Stimulated activated naive CD4-positive, alpha-beta T cell treated with Interleukin-2 at 50 U/mL for 16 hours (primary cell): ENCODE measurements at places on chromosomes 12 and 14.

- DNase-seq = no peak
Measured at GRCh38 chr14:30621354-30621939, 672 bp upstream of the SCFD1 start.

- DNase-seq = no peak
Measured at GRCh38 chr14:96261772-96262655, 6.0 kb downstream of the BDKRB1 start.

DNA sequence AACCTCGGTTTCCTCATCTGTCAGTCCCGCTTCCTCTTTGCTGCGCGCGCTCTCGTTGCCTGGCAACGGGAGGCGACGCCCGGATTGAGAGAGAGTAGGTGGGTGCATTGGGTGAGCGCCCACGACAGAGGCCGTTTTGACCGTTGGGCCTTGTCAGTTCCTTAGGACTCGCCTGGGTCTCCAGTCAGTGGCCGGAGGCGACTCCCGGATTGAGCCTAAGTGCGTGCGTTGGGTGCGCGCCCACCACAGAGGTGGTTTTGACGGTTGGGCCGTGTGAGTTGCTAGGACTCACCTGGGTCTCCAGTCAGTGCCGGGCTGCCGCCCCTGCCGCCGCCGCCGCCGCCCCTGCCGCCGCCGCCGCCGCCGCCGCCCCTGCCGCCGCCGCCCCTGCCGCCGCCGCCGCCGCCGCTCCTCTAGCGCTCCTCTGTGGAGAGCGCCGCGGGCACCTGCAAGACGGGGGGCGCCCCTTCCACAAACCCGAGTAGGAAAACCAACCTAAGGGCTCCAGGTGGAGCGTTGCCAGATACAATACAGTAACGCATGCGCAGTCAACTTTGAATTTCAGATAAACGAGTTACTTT is 37.2 kb downstream of the APOBEC1 start:
- DNase-seq = no peak

DNA sequence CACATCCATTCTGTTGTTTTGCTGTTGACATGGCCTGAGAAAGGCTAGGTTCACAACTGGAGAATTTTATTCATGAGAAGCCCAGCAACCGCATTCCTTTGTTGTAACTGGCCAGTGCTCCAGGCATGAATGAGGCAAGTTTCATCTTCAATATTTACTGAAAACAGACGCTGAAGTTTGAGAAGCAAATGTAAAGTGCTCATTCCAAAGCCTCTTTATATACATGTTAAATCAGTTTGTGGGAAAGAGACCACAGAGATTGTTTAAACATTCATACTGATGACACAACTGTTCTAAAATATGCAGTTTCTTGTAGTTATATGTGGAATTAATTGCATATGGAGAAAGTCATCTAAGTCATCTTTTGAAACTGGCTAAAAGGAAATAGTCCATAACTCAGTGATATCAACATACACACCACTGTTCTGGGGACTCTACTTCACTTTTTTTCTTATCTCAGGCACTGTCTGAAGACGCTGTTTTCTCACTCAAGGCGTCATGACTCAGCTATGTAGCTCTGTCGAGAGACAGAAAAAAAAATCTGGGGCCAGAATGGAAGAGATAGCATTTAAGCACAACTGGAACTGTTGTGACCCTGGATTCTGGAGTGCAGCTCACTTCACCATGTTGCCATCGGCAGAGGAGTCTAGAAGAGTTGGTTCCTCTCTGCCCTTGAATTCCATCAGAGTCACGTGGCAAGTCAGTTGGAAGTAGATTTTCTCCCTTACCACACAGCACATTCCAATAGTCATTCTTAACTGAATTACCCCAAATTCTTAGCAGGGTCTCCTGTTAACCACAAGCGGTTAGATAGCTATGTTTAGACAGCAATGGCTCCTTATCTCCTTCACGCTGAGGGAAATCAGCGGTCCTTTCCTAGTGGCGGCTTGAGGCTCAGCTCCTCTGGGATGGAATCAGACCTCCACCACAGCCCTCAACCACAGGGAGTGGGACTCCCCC is 258.4 kb upstream of the HMGA2 start:
- DNase-seq = no peak

- DNase-seq = no peak
Measured at GRCh38 chr14:66038618-66039017, 447.6 kb upstream of the CCDC196 start.

DNA sequence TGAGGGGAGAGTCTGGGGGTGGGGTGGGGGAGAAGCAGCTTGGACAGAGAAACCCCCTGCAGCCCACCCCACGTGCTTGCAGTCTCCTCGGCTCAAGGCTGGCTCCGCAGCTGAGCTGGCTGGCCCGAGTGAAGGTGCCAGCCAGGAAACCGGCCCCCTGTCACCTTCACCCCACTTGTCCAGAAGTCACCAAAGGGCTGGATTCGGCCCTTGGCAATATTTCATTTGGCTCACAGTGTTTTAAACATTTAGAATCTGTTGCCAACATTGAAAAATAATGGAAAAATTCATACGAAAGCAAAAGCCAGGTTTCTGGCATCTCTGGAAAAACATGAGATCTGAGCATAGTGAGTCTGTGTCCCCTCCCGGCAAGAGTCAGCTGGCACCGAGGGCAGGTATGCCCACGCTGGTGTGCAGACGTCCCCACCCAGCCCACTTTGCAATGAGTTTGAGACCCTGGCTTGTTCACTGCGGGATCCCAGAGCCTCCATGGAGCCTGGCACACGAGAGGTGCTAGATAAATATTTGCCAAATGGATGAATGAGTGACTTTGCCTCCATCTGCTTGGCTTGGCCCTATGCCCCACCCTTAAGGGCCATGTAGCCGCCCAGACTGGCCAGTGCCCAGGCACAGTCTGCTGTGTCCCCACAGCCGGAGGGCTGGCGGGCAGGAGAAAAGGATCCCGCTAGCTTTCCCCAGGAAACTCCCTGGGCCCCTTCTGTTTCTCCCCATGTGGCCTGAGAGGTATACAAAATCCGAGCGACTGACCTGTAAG is 18.2 kb downstream of the MSI1 start:
- no peak for DNase-seq

- no peak for DNase-seq
Measured at GRCh38 chr14:101054671-101055070, 151.1 kb upstream of the RTL1 start.

DNA sequence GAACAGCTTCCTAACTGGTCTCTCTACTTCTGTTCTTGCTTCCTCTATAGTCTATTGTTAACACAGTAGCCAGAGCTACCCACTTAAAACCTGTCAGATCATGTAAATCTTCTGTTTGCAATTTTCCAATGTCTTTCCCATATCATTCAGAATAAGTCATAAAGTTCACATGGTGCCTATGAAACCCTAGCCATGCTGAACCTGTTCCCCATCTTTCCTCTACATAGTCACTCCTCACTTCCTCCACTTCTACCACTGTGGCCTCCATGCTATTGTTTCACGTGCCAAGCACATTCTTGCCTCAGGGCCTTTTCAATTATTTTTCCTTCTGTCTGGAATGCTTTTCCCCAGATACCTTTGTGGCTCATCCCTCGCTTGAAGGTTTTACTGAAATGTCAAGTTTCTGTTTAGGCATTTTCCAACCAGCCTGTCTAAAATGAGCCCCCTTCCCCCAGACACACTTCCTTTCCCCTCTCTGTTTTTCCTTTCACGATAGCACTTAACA is 132.1 kb downstream of the DYRK2 start:
- no peak for DNase-seq

GRCh38 chr14:95537298-95538089 is 2.6 kb downstream of the GLRX5 start:
- no peak for DNase-seq

DNA sequence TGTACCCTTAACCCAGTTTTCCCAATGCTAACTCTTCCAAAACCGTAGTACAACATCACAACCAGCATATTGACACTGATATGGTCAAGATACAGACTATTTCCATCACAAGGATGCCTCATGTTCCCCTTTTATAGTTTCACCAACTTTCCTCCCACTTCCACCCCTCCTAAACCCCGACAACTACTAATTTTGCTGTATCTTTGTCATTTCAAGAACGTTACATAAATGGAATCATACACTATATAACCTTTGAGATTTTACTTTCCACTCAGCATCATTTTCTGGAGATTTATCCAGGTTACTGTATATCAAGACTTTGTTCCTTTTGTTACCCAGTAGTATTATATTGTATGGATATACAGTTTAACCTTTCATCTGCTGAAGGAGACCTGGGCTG is 88.9 kb downstream of the MED13L start:
- DNase-seq = no peak

GRCh38 chr14:78345131-78345744 is 175.1 kb downstream of the NRXN3 start:
- DNase-seq = no peak

DNA sequence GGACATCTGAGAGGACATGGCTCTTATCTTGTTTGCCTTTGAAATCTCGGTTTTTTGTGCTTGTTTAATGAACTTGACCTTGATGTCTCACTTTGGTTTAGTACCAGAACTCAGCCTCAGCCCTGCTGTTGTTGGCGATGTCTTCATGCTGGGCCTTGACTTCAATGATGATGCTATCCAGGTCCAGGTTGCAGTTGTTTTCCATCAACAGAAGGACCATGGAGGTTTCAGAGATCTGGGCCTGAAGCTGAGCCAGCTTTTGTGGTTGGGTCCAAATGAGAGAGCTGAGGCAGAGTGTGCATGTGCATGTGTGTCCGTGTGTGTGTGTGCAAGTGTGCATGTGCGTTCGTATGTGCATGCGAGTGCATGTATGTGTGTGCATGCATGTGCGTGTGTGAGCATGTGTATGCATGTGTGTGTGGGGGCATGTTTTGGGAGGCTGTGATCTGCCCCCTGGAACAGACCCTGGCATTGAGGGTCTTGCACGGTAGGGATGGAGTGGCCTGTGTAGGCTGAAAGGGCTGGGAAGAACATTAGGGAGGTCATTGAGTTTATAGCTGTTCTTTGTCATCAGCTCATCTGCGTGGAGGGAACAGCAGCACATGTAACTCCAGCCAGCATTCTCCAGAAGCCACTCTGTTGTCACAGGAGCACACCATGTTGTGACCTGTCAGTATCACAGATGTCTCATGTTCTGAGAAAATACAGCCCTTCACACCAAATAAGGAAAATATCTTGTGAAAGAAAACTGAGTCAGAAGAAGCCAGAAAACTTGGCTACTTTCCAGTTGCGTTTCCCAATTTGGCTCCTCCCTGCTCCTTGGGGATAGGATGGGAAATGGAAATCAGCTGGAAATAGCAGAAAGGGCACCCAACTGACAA is 10.0 kb upstream of the KRT82 start:
- DNase-seq = no peak

GRCh38 chr12:116736962-116737773 is 701 bp downstream of the SPRING1 start:
- no peak for DNase-seq

DNA sequence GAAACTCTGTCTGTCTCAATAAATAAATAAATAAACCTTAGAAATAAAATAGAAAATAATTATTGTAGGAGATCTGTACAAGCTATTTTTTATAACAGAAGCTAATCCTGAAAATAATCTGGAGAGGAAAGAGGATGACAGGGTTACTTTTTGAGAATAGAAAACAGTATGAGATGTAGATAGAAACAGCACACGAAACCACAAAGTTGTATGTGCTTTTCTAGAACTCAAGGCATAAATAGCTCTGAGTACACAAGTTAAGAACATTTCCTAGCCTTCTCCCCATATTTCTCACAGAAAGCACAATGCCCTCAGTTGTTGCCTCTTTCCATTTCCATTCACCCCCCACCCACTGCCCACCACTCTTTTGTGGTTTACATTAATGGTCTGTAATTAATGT is 35.7 kb downstream of the SLC38A4 start:
- no peak for DNase-seq

DNA sequence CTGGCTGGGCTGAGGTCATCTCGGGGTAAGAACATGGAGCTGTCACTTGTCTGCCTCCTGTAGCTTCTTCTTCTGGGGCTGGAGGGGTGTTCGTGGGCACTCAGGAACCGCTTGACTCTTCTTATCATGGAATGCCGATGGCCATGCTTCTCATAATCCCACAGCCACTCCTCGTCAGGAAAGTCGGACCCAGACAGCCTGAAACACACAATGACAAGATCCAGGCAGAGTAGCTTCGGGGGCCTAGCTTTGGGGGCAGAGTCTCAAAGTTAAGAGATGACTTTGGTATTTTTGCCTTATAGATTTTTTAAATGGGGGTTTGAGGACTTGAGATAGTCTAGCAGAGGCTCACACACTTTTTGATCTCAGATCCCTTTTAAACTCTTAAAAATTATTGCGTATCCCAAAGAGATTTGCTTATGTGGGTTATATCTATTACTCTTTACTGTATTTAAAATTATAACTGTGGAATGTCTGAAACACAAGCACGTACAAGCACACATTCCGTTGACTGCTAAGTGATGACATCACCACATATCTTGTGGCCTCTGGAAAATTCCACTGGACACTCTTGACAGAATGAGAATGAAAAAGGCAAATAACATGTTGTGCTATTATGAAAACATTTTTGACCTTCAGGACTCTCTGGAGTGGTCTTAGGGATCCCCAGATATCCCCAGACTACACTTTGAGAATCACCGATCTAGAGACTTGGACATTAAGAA is 43.3 kb downstream of the BEST3 start:
- no peak for DNase-seq

DNA sequence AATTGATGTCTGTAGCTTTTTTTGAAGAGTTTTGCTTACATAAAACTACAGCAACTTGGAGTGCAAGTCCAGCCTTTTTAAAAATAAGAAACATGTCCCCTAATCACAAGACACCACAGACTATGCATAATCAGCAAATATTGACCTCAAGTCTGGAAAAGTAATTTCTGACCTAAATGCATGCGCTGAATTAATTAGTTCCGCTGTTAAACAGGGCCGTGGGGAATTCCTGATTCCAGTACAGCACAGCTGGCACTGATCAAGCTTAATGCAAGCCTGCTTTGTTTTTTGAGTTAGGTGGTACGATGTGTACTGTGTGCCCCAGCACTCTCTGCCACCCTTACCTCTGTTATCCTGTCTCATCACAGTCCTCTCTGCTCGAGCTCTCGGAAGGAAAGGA is 9.2 kb downstream of the MLH3 start:
- no peak for DNase-seq

DNA sequence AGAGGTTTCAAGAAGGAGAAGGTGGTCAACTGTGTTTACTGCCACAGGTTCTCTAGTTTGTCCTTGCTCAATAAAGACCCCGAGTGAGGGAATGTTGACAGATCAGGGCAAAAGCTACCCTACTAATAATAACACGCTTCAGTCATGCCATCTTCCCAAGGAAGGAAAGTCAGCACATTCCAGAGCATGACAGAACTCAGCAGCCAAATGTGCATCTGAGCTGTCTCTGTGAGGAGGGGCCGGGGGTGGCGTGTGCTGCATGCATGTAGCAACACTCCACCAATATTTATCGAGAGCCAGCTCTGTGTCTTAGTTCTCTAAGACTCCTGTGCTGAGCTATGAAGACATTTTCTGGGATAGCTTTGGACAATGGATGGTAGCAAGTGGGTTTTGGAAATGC is 260.4 kb downstream of the DPF3 start:
- no peak for DNase-seq
